Chondrocyte (in vitro differentiated cells): ENCODE measurements at places on chromosomes 13 and 19. TPM values are rescaled to one million over a fixed set of nuclear protein-coding genes. Genes with fewer than 3 reads are reported as not detected.

- H3K27me3 ChIP-seq, result peaks cover 29% of the 10 kb centered on the region
- H3K4me1 ChIP-seq, result no peaks in the 10 kb centered on the region
- DNase-seq, result no peak
- H3K4me3 ChIP-seq, result no peak overlapping the region
- H3K27ac ChIP-seq, result no peak overlapping the region
Measured at GRCh38 chr13:112903071-112903577, 65.9 kb upstream of the MCF2L start.

DNA sequence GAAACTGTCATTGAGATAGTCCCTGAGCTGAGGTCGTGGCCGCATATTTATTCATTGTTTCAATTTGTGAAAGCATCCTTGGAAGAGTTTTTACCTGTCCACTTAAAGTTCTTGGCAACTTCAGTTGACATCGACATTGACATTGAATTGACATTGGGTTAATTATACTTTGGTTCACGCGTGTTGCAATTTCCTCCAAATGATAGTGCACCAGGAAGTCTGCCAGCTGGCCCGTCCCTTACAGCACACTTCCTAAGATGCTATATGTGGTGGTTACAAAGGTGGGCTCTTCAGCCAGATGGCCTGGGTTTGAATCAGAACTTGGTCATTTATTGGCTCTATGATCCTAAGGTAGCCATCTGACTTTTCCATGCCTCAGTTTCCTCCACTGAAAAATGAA, 176.0 kb downstream of the FGF14 start:
- no peaks in the 10 kb centered on the region for H3K4me1 ChIP-seq
- H3K27ac ChIP-seq, result no peak overlapping the region
- no peaks in the 10 kb centered on the region for H3K36me3 ChIP-seq

DNA sequence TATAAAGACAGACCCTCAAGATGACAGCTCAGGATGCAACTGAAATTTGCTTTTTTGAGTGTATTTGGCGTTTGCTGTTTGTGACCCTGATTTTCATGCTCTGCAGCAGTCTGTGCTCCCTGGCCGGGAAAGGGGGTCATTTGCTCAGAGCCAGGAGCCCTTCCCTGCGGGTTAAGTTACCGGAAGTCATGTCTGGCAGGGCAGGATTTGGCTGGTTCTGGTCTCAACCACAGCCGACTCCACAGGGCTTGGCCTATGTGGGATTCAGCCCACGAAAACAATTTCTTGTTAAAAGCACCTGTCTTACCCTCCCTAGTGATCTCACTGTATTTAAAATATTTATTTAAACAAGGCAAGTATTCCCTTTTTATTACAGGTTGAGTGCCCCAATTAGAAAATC, 22.6 kb downstream of the MCF2L start:
- H3K4me1 ChIP-seq, result no peaks in the 10 kb centered on the region
- H3K27ac ChIP-seq, result no peak overlapping the region
- DNase-seq, result no peak
- no peak overlapping the region for H3K4me3 ChIP-seq

DNA sequence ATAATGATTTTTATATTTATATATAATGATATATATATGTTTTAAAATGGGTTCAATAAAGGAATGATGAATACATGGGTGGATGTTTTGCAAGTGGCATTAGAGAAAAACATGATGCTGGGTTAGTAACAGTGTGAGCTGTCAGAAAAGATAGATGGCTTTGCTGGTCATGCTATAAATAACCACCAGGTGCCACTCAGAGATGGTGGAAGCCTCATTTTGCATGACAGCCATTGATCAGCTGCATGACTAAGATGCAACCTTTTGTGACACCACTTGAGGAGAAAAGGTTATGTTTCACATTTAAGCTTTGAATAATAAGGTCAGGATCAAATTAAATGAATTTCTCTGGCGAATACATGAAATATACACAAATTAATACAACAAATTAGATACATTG, 737.7 kb downstream of the PCDH9 start:
- H3K36me3 ChIP-seq, result no peaks in the 10 kb centered on the region
- H3K4me1 ChIP-seq, result peaks cover 19% of the 10 kb centered on the region
- no peak overlapping the region for H3K4me3 ChIP-seq
- DNase-seq, result no peak

GRCh38 chr19:15468675-15469512, 4.5 kb upstream of the RASAL3 start:
- no peak overlapping the region for H3K27ac ChIP-seq
- peaks cover 25% of the 10 kb centered on the region for H3K27me3 ChIP-seq
- DNase-seq, result peak; percentile 76
- no peaks in the 10 kb centered on the region for H3K36me3 ChIP-seq

DNA sequence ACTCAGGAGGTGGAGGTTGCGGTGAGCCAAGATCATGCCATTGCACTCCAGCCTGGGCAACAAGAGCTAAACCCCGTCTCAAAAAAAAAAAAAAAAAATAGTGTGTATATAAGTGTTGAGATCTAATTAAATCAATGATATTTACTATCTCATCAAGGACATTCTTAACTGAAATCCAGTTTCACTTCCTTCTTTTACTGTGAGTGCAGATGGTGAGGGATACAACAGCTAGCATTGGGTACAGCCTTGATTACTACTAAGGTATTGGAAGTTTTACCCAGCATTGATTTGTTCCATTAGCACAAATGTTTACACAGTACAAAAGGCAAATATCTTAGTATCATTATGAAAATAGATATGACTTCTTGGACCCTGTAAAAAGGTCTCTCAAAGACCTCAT, 546.6 kb downstream of the KCTD12 start:
- no peak for DNase-seq
- H3K4me1 ChIP-seq, result peaks cover 2% of the 10 kb centered on the region
- peaks cover 7% of the 10 kb centered on the region for H3K36me3 ChIP-seq
- H3K27ac ChIP-seq, result no peak overlapping the region

DNA sequence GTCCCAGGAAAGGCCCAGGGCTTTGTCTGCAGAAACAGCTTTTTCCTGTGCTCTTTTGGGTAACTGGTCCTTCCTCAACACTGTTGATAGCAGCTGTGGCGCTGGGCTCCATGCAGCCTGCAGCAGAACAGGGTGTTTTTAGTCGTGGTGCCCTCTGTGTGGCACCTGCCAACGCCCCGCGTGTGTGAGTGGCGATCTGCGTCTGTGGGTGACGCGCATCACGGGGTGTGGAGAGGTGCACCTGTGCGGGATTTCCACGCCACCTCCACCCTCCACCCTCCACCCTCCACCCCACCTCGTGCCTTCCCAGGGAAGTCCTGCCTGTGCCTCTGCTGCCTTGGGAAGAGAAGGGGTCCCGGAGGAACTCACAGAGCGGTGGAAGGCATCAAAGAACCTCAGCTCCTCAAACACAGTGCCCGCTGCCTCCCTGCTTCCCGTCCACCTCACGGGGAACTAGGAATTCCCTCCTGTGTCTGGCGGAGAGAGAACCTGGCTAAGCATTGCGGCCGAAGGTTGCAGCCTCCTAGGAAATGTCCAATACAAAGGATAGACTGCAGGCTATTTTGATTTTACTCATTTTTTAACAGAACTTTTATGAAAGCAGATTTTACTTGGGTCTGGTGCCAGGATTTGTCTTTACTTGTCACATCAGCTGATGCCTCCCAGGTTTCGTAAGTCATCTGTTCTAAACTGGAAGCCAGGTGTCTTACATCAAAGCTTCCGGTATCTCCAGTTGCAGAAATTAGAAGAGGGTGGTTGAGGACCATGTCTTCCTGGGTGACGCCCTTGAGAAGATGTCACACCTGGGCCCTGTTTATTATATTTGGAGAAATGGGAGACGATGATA, 84.0 kb downstream of the ATP11A start:
- H3K4me1 ChIP-seq, result no peaks in the 10 kb centered on the region
- no peaks in the 10 kb centered on the region for H3K36me3 ChIP-seq
- no peak for DNase-seq

FOSB gene
- 25.5 to 50.9 TPM (median 43.8 TPM) in 3 replicates for total RNA-seq

TEX29 gene
- 0.59 to 0.94 TPM (median 0.70 TPM) in 3 replicates for total RNA-seq

ACP7 gene
- not detected in 3 replicates for total RNA-seq

DNA sequence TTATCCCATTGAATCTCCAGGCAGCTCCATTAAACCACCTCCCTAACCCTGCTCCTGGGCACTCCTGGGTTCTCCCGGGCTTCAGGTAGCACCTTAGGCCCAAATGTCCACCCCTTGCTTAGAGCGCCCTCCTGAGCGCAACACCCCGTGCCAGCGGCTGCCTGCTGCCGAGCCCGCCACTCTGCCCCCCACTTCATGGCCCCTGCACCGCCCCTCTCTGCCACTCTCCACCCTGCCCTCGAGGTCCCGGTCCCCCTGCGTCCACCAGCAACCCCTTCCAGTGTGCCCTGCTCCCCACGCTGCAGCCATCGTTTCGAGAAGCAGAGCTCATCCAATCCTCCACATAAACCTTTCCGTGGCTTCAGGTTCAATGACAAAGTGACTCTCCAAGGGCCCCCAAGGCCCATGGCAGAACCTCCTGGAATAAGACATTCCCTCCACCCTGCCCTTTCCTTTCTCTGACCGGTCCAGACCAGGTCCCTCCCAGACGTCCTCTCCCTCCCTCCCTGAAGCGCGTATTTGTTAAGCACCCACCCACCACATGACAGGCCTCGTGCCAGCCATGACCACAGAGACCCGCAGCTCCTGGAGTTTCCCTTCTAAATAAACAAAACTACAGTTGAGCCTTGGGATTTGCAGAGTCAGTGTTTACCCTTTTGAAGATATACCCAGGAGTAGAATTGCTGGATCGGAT, 66.6 kb downstream of the ARHGEF18 start:
- H3K4me3 ChIP-seq, result no peak overlapping the region
- no peaks in the 10 kb centered on the region for H3K27me3 ChIP-seq
- DNase-seq, result no peak
- peaks cover 26% of the 10 kb centered on the region for H3K4me1 ChIP-seq
- H3K27ac ChIP-seq, result peak overlapping the region; percentile 80

- peaks cover 14% of the 10 kb centered on the region for H3K4me1 ChIP-seq
- H3K27ac ChIP-seq, result no peak overlapping the region
- H3K36me3 ChIP-seq, result no peaks in the 10 kb centered on the region
- H3K27me3 ChIP-seq, result no peaks in the 10 kb centered on the region
- H3K4me3 ChIP-seq, result no peak overlapping the region
- no peak for DNase-seq
Measured at GRCh38 chr13:73224703-73225102, 165.9 kb downstream of the KLF5 start.

DNA sequence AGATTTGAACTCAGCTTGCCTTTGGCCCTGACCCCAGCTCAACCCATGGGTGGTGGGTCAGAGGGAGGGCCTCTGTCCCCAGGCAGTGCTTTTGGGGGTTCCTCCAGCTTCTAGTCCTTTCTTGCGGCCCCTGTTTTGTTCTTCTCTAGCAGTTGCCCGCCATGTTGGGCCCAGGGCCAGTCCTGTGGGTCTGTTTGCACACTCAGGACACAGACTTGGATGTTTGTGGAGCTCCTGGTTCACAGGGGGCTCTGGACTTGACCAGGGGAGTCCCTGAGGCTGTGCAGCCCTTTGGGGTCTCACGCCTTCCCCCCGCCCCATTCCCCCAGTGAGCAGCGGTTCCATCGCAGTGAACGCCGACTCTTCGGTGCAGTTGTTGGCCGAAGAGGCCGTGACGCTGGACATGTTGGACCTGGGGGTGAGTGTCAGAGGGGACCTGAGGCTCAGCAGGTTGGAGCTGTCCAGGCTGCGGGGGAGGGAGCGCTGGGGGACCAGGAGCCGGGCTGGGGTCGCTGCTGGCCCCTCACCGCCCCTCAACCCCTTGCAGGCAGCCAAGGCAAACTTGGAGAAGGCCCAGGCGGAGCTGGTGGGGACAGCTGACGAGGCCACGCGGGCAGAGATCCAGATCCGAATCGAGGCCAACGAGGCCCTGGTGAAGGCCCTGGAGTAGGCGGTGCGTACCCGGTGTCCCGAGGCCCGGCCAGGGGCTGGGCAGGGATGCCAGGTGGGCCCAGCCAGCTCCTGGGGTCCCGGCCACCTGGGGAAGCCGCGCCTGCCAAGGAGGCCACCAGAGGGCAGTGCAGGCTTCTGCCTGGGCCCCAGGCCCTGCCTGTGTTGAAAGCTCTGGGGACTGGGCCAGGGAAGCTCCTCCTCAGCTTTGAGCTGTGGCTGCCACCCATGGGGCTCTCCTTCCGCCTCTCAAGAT, 2.5 kb downstream of the ATP5F1D start:
- H3K27ac ChIP-seq, result peak overlapping the region; percentile 89
- H3K4me3 ChIP-seq, result peak overlapping the region; percentile 60
- H3K36me3 ChIP-seq, result no peaks in the 10 kb centered on the region
- peaks cover 27% of the 10 kb centered on the region for H3K4me1 ChIP-seq
- DNase-seq, result no peak
- no peaks in the 10 kb centered on the region for H3K27me3 ChIP-seq

GRCh38 chr19:49767967-49768581, 1.3 kb downstream of the AP2A1 start:
- no peak for DNase-seq
- H3K4me1 ChIP-seq, result peaks cover 47% of the 10 kb centered on the region
- H3K4me3 ChIP-seq, result peak overlapping the region; percentile 97
- H3K27me3 ChIP-seq, result no peaks in the 10 kb centered on the region
- H3K27ac ChIP-seq, result peak overlapping the region; percentile 88

GRCh38 chr13:96904232-96904631, 90.0 kb downstream of the OXGR1 start:
- peaks cover 10% of the 10 kb centered on the region for H3K27me3 ChIP-seq
- no peaks in the 10 kb centered on the region for H3K36me3 ChIP-seq
- DNase-seq, result no peak
- peaks cover 2% of the 10 kb centered on the region for H3K4me1 ChIP-seq

ZNF497 gene
- total RNA-seq, result 0.65 to 0.69 TPM (median 0.68 TPM) in 3 replicates

GRCh38 chr19:7831452-7831851, 1.4 kb downstream of the EVI5L start:
- no peak for DNase-seq
- peaks cover 4% of the 10 kb centered on the region for H3K27me3 ChIP-seq
- H3K4me3 ChIP-seq, result peak overlapping the region; percentile 76
- H3K4me1 ChIP-seq, result peaks cover 32% of the 10 kb centered on the region
- peak overlapping the region; percentile 61 for H3K27ac ChIP-seq
